ENCODE measurements at places on chromosomes 7 and 10. TPM values are rescaled to one million over a fixed set of nuclear protein-coding genes. Genes with fewer than 3 reads are reported as not detected.
A peak's percentile ranks its signal among the peaks of the same experiment; 100 is the strongest.

FRG2B gene
- not detected for polyA plus RNA-seq

CYP26A1 gene
- 0.17 TPM for polyA plus RNA-seq

GHRHR gene
- 0.37 TPM for polyA plus RNA-seq

GNG11 gene
- polyA plus RNA-seq, result 52.8 TPM

CYP2W1 gene
- polyA plus RNA-seq, result 1.2 TPM

ASAH2 gene
- 2.6 TPM for polyA plus RNA-seq

FAM25G gene
- not detected for polyA plus RNA-seq

PITRM1 gene
- polyA plus RNA-seq, result 57.4 TPM

ZNF804B gene
- 0.45 TPM for polyA plus RNA-seq

DNA sequence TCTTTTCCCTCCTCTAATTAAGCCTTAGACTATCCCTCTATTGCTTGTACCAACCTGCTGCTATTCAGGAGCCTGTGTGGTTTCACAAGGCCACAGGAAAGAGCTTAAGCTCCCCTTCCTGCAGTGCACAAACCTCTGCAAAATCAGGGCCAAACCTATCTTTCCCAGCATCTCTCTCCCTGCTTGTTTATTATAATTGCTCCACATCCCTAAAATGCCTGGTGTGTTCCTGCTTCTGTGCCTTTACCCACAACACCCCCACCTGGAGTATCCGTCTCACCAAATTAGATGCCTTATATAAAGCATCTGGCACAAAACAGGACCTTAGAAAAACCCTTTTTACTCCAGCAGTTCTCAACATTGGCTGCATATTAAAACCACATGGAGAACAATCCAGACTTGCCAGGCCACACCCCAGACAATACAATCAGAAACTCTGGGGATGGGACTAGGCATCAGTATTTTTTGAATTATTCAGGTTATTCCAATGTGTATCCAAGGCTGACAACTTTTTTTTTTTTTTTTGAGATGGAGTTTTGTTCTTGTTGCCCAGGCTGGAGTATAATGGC is 16.7 kb downstream of the SEC31B start:
- no peak for DNase-seq

DNA sequence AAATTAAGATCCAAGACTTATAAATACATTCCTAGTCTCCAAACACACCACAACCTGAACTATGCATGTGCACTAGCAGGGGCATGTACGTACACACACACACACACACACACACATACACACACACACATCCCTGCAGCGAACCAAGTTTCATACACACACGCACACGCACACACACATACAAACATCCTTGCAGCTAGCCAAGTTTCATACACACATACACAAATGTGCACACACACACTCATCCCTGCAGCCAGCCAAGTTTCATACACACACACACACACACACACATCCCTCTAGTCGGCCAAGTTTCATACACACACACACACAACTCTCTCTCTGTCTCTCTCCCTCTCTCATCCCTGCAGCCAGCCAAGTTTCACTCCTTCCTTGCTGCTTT is 82.7 kb upstream of the WIPF3 start:
- no peak for DNase-seq

DNA sequence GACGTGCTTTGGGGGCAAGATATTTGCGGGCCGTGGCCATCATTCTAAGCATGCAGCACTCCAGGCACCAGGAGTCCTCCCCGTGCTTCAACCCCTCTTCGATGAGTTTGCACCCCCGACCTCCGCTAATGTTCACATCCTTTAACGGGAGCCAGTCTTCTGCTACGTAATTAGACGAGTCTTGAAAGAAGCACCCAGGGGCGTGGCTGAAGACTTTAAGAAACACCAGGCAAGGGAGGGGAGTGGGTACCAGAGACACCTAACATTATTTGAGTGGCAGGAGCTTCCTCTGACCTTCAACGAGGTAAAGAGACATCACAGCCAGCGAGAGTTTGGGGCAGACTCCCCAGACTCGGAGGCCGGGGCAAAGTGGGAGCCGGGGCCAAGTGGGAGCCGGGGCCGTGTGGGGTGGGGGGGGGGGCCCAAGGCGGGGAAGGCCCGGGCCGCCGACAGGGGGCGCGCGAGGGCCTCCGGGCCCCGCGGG is 31.1 kb upstream of the TOMM7 start:
- DNase-seq, result no peak

- no peak for DNase-seq
Measured at GRCh38 chr7:3073763-3074458, 30.2 kb upstream of the CARD11 start.

DNA sequence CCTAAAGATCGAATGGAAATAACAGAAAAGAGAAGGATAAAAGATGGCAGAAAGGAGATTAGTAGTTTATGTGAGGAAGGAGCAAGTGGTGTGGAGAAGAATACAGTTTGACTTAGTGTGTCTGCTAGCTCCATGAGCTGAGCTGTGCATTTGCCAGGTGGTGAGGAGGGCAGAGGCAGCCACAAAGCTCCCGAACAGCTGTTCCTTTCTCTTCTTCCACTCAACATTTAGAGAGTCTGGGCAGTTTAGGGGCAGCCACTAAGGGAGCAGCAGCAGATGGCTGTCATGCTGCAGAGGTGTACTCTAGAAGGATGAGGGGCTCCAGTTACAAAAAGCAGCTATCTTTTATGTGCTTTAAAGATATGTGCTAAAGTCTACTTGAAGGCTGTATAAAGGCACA is 674.4 kb downstream of the GRM8 start:
- no peak for DNase-seq

GRCh38 chr7:147547252-147547897 is 1043.2 kb upstream of the C7orf33 start:
- DNase-seq, result no peak

DNA sequence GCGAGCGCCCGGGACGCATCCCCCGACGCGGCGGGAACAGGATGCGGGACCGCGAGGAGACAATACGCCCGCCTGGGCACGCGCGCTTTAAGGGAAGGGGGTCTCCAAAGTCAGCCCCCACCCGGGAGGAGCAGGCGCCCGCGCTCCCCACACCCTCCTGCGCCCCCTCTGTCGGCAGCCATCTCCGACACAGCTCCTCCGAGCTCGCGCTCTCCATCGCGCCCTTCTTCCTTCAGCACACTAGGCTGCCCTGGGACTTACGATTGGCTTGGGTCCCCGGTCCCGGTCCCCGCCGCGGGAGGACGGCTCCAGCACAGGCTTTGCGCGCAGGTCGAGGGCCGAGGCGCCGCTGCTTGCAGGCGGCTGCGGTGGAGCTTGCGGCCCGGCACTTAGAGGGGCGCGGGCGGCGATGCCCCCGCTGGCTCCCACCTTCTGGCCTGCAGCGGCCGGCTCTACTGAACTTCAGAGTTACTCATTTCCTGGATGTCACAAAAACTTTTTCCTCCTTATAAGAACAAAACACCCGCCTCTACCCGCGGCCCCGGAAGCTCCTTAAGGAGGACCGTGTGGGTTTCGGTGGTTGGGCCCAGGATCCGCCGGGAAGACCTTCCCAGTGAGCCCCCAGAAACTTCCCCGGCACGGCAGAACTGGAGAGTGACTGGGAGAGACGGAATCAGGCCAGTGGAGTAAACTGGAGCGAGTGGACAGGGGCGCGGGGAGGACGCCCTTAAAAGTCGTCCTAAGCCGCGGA is at the start of gene ITPRIP:
TSS of gene ITPRIP (minus strand) at position 481 of the 751 bp plus-strand sequence. CDS start 22,414 bp downstream, outside the sequence.
- DNase-seq, result no peak

- DNase-seq, result no peak
Measured at GRCh38 chr7:13748998-13749397, 240.5 kb downstream of the ETV1 start.

DNA sequence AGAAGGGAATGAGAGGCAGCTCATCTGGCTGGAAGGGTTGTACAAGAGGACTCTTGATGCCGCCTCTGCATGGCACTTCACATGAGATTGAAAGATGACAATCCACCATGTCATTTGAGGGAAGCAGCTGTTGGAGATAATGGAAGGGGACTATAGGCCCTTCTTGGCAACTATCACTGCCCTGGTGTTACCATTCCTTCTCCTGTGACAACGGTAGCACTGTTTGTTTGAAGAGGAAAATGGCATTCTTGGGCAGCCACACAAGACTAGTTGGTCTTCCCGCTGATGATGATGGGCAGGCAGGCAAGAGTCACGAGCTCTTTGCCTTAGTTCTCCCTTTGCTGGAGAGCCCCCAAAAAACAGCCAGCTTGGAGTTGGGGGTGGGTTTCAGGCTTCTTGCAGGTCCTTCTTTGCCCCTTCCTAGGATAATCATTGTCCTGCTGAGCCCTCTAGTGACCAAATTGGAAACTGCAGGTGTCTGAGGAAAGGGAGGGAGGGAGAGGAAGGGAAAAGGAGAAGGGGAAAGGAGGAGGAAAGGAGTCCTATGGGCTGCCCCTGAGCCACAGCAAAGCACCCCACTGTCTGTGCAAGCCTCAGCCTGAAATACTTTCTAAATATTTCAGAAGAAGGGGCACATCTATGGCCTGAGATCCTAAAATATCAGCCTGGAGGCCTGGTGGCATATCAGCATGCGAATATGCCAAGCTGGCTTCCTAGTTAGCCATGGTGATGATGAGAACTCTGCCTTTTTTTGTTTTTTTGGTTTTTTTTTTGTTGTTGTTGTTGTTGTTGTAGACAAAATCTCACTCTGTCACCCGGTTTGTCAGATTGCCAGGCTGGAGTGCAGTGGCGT is 165.6 kb upstream of the KMT2E start:
- DNase-seq, result peak; percentile 56

DNA sequence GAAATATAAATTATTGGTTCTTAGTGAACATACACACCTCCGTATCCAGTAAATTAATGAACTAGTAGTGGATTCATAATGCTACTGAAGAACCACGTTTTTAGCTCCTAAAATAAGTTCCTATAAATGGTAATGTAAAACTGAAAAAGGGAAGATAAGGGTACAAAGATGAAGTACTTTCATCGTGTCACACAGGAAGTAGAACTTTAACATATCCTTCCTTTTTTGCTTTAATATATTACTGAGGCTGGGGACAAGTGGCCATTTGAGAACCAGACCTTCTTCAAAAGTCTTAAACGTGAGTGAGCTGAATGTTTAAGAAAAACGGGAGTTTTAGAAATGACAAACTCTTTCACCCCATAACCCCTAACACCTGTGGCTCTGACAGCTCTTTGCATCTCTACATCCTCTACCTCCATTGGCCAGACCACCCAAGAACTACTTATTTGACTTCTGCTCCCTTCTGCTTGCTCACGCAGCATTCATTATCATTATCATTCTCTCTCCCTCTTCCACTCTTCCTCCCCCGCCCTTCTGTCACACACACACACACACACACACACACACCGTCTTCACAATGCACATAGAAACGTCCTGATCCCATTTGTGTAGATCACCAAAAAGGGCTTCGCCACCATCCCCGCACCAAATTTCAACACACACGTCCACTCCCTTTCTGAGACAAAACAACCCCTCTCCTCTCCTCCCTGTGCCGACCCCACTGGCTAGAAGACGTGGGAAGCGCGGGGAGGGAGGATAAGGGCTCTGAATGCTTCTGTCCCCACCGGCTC is 677 bp downstream of the SKAP2 start:
- DNase-seq, result no peak

DNA sequence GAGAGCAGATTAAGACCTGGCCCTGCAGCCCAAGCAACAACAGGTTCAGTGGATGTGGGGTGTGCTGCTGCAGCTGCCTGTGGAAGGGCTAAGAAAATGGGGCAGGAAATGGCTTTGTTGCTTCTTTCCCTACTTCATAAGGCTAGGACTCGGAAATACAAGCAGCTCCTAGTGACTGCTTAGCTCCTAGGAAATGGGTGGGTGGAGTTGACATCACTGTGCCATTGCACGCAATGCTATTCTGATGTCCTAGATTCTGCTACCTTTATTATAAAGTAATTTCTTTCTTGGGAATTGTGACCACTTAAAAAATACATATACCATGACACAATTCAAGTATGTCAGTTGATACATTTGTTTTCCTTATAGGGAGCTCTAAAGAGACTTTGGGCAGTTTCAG is 155.8 kb downstream of the FANK1 start:
- no peak for DNase-seq

- no peak for DNase-seq
Measured at GRCh38 chr10:49174926-49175500, 13.2 kb downstream of the TMEM273 start.

- peak; percentile 30 for DNase-seq
Measured at GRCh38 chr7:41977151-41977651, 259.8 kb downstream of the GLI3 start.

DNA sequence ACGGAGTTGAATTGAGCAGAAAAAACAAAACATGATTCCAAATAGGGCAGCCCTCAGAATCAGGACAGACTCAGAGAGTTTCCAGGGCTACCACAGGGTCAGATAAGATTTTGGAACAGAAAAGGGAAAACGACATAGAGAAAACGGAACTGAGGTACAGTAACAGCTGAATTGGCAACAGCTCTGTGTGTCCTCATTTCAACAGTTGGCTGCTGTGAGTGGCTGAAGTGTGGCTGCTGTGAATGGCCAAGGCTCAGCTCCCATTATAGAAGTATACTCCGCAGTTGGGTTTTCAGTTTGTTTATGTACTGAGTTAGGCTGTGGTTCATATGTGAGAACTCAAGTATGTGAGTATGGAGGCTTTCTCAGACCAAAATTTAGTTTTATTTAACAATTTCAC is 32.0 kb downstream of the ANTXRL start:
- no peak for DNase-seq

DNA sequence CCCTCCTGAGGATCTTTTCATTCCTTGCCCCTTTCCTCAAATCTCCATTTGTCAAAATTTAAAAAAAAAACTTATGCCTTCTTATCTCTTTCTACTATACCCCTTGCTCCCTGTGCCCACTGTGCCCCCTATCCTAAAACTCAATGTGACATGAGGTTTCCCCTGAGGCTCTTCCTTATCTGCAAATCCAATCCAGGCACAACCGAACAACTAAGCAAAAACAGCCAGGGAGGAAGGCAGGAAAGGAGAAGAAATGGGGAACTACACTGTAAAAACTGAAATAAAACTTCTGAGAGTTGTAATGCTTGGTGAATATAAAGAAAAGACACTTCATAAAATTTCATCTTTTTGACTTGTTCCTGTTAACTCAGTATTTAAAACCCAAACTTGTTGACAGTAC is 54.2 kb downstream of the CRPPA start:
- DNase-seq, result no peak

- no peak for DNase-seq
Measured at GRCh38 chr10:27947540-27947939, 51.3 kb downstream of the ODAD2 start.

- no peak for DNase-seq
Measured at GRCh38 chr7:94174375-94174774, 170.2 kb upstream of the BET1 start.

GRCh38 chr7:21743493-21743892 is 200.7 kb downstream of the DNAH11 start:
- DNase-seq, result no peak

GRCh38 chr7:157507987-157508386 is 171.2 kb downstream of the DNAJB6 start:
- DNase-seq, result no peak

- DNase-seq, result no peak
Measured at GRCh38 chr10:44946205-44946604, 13.4 kb upstream of the RASSF4 start.

DNA sequence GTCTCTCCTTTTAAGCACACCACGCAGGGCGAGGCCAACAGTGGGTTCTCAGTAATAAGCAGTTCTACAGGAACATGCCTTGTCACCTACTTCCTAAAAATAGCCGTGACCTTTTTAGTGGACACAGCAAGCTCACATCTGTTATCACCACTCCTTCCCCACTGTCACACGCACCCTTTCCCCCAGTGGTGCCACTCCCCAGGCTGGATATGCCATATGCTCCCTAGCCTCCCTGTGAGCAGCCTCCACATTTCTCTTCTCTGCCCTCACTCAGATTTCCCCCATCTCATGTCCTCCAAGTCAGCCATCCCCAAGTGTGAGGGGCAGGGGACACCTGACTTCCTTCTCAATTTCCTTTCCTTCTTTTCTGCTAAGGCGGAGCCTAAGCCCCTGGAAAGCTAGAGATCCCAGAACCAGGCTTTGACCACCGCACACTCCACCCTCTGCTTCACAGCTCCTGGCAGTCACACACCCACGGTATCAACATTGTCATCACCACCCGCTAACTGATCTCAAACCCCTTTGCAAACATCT is 3.7 kb downstream of the ANXA11 start:
- no peak for DNase-seq

Measured in right renal pelvis (tissue), 4 donors.